Dermis blood vessel endothelial cell (primary cell): ENCODE measurements at places on chromosomes 5 and 9. TPM values are rescaled to one million over a fixed set of nuclear protein-coding genes. Genes with fewer than 3 reads are reported as not detected.

DNA sequence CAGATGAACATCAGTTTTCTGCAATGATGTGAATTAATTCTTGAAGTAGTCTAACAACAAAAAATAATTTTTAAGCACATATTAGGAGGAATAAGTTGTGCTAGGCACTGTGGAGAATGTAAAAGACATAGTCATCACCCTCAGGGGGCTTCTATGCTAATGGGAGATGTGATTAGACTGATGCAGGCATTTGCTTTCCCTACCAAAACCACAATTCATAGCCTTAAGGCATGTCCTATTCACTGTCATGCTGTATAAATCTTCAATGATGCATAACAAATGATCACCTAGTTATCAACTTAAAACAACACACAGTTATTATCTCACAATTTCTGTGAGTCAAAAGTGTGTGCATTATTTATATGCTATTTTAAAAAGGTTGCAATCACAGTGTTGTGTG is 422.6 kb downstream of the MAN2A1 start:
- DNase-seq = no peak

DNA sequence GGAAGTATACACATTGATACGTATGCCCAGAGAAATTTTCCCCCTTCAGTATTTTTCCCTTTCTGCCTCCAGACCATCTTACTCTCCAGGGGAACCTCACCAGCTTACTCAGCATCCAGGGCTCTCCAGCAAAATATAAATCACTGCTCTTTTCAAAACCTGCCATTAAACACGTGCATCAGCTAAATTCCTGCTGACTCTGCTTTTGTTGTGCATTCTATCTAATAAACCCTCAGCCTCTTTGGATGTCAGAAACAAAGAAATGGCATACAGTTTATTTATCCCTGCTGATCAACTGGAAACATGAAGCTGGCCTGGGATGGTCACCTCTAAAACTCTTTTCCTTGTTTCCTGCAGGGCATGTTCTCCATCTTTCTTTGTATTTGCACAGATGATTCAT is 126.8 kb downstream of the TRPM3 start:
- no peak for DNase-seq

DNA sequence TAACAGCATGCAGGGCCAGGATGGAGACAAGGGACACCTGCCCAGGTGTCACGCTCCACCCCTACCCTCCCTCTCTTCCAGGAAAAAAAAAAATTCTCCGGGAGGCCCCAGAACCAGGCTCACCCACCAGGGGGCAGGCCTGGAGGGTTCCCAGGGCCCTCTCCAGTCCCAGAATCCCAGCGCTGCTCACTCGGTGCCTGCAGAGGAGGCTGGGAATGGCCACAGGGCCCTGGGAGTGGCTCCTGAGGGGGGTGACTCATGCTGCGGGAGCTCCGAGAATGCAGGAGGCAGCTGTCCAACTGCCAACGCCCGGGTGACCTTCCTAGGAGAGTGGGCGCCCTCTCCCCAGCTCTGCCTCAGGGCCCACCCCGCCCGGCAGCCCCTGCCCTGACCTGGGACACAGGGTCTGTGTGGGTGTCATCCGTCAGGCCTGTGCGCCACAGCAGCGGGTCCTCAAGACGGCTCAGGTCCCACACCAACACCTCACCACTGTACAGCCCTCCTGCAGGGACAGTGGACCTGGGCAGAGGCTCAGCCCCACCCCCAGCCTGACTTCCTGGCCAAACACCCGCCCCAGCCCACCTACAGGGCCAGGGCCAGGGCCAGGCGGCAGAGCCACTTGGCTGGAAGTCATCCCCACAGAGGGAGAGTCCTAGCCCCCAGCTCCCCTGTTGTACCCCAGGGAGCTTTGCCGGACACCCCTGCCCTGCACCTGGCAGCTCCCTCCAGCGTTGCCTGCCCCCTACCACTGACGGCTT is 21.2 kb downstream of the DYNC2I2 start:
- DNase-seq = peak; percentile 94

The KCNT1 gene
- not detected in 2 replicates for total RNA-seq

DNA sequence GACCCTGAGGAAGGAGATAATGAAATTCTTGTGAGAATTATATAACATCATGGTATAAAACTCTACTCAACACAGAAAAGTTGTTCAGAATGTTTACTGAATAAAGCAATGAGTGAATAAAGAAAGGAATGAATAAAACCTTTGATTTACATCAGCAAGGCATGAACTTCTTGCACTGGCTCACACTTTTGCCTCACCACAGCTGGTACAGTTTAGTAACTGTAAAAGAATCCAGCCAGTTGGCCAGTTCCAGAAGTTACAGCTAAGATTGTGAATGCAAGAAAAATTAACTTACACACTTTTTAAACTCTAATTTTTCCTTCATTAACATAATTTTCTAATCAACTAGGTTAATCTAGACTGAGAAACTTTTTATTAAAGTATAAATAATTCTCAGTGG is 490.9 kb downstream of the NFIB start:
- DNase-seq = no peak

The ADAMTS12 gene
- total RNA-seq = 1.0 and 2.3 TPM in 2 replicates

DNA sequence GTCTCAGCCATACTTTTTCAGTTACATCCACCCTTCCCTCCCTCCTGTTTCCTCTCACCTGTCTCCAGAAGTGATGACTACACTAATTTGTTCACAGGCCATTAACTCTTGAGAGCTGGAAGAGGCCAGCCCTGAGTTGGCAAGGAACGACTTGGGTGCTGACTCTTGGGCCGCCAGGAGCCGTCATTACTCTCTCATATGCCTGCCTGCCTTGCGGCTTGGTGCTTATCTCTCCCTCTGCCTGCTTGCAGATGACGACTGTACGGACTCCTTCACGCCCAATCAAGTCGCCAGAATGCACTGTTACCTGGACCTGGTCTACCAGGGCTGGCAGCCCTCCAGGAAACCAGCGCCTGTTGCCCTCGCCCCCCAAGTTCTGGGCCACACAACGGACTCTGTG is 66.1 kb downstream of the PAPPA start:
- DNase-seq = no peak

- DNase-seq = no peak
These were observed 43.5 kb upstream of the PCAT7 start for GRCh38 chr9:94511134-94511954.

DNA sequence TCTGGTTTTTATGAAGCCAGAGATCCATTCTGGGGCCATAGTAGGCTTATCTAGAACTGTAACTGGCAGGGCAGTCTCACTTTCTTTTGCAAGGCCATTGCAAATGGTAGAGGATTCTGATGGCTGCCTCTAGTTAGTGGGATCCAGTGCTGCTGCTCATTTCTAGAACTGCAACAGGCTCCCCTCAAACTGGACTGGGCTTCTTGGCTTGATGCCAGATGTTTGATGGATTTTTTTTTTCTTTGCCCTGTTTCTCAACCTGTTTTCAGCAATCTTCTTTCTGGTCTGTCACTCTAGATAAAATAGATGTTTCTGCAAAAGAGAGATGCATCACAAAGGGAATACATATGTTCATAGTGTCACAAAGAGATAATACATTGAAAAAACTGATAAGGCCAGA is 11.9 kb downstream of the CARTPT start:
- DNase-seq = no peak

The SLC4A9 gene
- not detected in 2 replicates for total RNA-seq

DNA sequence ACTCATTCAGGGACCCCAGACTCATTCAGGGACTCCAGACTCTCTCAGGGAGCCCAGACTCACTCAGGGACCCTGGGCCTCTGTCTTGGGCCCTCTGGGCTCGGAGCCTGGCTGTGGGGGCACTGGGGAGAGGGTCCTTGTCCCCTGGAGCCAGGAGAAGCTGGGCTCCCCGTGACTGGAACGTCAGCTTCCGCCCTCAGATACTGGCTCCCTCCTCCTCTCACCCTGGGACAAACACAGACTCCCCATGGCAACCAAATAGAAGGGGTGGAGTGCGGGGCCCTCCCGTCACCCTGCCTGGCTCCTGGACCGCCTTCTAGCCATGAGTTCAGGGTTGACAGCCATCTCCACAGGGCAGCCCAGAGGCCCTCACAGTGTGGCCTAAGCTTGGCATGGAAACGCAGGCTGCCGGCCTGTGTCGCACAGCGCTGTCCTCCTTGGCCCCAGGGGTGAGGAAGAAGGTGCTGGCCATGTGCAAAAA is 27.6 kb downstream of the ZDHHC11B start:
- DNase-seq = no peak

- DNase-seq = peak; percentile 70
These were observed at the start of gene BASP1 for GRCh38 chr5:17217493-17218352. Gene BASP1 (plus strand): TSS chr5:17217631. CDS start chr5:17275217, 57,586 bp downstream.

The PCDHGB5 gene
- total RNA-seq = 11.9 and 16.7 TPM in 2 replicates

DNA sequence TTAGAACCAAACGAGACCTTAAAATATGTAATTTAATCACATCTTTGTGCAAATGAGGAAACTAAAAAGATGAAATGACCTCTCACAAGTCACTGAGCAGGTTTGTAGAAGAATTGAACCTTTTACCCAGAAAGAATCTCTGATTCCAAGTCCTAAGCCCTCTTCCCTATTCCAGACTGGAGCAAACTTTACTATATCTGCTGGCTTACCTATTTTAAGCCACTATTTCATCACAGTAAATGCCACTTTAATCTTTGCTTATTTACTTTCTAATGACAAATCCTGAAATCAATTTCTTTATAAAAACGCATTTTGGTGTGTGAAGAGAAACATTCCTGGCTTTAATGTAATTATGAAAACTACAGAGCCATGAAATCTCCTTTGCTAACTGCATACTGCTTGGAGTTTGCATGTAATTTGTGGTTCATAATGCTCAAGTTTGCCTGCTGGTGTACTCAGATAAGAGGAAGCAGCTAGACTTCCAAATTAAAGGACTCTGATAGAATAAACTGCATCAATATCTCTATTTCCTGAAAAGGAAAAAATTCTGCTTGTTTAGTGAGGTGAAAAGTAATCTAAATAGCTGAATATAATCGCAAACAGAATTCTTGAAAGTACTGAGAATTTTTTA is 121.2 kb downstream of the RAB3C start:
- DNase-seq = no peak

The HTR4 gene
- total RNA-seq = 0.14 TPM in 1 of 2 replicates, not detected in the other

GRCh38 chr5:139600336-139600949 is 39.3 kb downstream of the UBE2D2 start:
- no peak for DNase-seq

DNA sequence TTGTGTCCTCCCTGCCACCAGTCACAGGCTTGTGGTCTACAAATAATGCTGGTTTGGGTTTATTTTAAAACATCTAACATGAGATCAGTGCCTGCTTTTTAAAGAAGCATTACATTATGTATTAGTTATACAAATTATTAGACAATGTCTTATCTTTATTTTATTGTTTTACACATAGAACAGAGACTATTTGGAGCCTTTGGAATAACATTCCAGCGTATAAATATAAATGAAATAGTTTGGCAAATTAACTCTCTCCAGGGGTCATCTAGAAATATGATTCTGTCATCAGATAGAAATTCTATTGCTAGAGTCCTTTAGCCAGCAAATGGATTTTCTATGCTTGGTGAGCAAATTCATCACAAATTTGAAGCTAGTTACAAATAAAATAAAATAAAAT is 22.4 kb downstream of the MAP1B start:
- DNase-seq = no peak

DNA sequence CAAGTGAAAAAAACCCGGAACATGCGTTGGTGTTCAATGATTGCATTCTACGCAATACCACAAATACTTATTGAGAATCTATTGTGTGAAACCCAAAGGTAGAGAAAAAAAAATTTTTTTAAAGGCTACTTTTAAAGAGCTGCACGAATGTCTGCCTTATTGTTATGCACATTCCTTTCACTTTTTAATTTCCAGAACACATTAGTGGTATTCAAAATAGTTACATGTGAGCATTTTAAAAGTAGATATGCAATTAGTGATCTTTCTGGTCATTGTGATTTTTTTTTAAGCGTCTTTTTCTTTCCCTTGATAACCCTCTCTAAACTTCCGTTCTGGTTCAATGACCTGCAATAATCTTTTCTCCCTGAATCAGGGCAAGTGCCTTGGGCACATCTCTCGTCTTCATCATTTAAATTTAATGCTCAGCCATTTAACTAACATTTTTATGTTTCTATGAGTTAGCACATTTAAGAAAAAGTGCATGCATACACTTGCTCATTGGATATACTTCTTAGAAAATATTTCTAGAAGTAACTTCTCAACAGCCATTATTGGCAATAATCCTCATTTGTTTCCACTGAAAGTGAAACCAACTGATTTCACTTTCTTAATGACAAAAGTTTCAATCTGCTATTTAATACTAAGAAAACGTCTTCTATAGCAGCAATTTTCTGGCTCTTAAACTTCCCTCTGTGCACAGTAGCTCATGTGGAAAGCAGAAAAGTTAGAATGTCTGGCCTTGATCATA is 80.3 kb downstream of the CDH6 start:
- DNase-seq = no peak

- DNase-seq = no peak
These were observed 190.5 kb downstream of the AOPEP start for GRCh38 chr9:94916956-94917355.

GRCh38 chr5:79961716-79962574 is 29.1 kb downstream of the MTX3 start:
- no peak for DNase-seq

The PTGS1 gene
- 2.7 and 3.6 TPM in 2 replicates for total RNA-seq

DNA sequence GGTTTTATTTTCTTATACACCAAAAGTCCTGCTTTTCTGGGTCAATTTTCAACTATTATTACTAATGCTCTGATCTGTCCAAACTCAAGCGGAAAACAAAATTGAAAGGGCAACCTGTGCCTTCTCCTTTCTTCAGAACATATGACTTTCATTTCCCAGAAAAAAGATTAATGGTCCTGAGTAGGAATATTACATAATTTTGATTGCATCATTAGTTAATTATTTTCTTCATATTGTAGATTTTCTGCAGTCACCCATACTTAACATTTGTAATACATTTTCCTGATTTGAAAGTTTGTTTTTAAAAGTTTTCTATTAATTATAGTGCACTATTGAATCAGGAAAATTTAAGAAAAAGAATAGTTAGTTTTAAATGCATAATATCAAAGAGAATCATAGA is 1.7 kb upstream of the PCDHB8 start:
- DNase-seq = no peak

GRCh38 chr9:93951655-93952118 is 3.5 kb downstream of the BARX1 start:
- DNase-seq = no peak

The FOXI1 gene
- not detected in 2 replicates for total RNA-seq

GRCh38 chr9:83430681-83431080 is 107.5 kb downstream of the FRMD3 start:
- DNase-seq = no peak

The BTNL3 gene
- not detected in 2 replicates for total RNA-seq

DNA sequence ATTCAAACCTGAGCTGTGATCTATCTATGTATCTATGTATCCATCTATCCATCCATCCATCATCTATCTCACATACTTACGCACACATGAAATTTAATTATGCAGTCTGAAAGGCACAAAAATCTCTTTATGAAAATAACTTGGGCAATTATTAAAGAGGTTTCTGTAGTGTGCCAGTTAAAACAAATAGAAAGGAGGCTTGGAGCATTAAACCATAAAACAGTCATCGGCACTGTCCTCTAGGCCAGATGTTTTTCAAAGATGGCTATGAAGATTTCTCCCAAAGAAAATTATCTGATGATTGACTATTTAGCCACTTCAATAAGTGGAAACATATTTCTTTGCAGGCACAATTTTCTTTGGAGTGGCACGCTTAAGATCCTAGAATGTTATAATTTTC is 392.5 kb upstream of the RPS23 start:
- no peak for DNase-seq
